SJSA1 (cell line): ENCODE measurements at places on chromosomes 6 and 20. TPM values are rescaled to one million over a fixed set of nuclear protein-coding genes. Genes with fewer than 3 reads are reported as not detected.

The CNKSR3 gene
- 11.4 and 14.7 TPM in 2 replicates for total RNA-seq

The UBE2J1 gene
- 32.0 and 45.5 TPM in 2 replicates for total RNA-seq

The TMEM74B gene
- total RNA-seq, result not detected in 2 replicates

The BMP7 gene
- not detected in 2 replicates for total RNA-seq

The LINC00237 gene
- total RNA-seq, result not detected in 2 replicates

The DOP1A gene
- total RNA-seq, result 13.9 and 15.9 TPM in 2 replicates

The MAN1A1 gene
- total RNA-seq, result 0.06 and 1.3 TPM in 2 replicates

The DDO gene
- 0.53 TPM in 1 of 2 replicates, not detected in the other for total RNA-seq

The SPEF1 gene
- not detected in 2 replicates for total RNA-seq

The TUBB1 gene
- total RNA-seq, result 0.05 TPM in 1 of 2 replicates, not detected in the other

The THBD gene
- total RNA-seq, result 4.2 and 4.7 TPM in 2 replicates

The NOX3 gene
- not detected in 2 replicates for total RNA-seq

The PGBD1 gene
- 13.4 and 13.5 TPM in 2 replicates for total RNA-seq

The PSMG4 gene
- 9.5 and 16.1 TPM in 2 replicates for total RNA-seq

The TRIM31 gene
- not detected in 2 replicates for total RNA-seq

The PDE10A gene
- 1.7 and 2.4 TPM in 2 replicates for total RNA-seq

The NKAPL gene
- not detected in 2 replicates for total RNA-seq

The ERVFRD-1 gene
- not detected in 2 replicates for total RNA-seq

The TFAP2A gene
- 5.8 and 10.2 TPM in 2 replicates for total RNA-seq

The RPP40 gene
- 8.7 and 17.5 TPM in 2 replicates for total RNA-seq

The TRDN gene
- total RNA-seq, result not detected in 2 replicates

The CFB gene
- total RNA-seq, result 0.50 and 0.58 TPM in 2 replicates

The EPPIN gene
- total RNA-seq, result not detected in 2 replicates

The PI16 gene
- not detected in 2 replicates for total RNA-seq

The NRSN1 gene
- not detected in 2 replicates for total RNA-seq

The LAMP5 gene
- not detected in 2 replicates for total RNA-seq

The FILIP1 gene
- total RNA-seq, result 2.4 and 4.1 TPM in 2 replicates

The JAG1 gene
- 40.4 and 40.9 TPM in 2 replicates for total RNA-seq

The CALHM4 gene
- not detected in 2 replicates for total RNA-seq

The VWA7 gene
- total RNA-seq, result not detected in 2 replicates

The FKBP1C gene
- 0.09 and 0.37 TPM in 2 replicates for total RNA-seq

The TAAR6 gene
- not detected in 2 replicates for total RNA-seq

The APOM gene
- total RNA-seq, result 0.75 and 1.1 TPM in 2 replicates

The NHLRC1 gene
- total RNA-seq, result 1.3 and 4.6 TPM in 2 replicates

The RBCK1 gene
- total RNA-seq, result 78.4 and 98.8 TPM in 2 replicates
